ENCODE measurements at places on chromosomes 5 and 9.

DNA sequence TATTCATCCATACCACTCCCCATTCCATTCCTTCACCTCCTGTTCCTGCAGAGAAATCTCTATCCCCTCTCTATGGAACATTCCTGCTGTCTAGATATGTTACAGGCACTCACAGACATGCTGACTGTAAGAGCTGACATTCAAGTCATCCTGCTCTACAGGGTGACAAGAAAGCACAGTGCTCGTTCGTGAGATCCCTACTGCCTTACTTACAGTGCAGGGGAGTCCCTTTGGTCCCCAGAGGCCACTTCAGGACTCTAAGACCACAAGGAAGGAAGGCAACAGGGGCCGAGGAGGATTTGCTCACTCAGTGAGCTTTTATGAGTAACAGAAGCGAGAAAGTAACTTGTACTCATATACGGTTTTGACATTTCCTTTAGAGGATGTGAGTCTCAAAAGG lies 110.5 kb downstream of the GAS1 start:
- DNase-seq: no peak

GRCh38 chr9:34541540-34541939 lies 18.8 kb upstream of the ENHO start:
- no peak for DNase-seq

- DNase-seq: no peak
Measured at GRCh38 chr5:35771300-35771699, 85.4 kb upstream of the IL7R start.

- DNase-seq: no peak
Measured at GRCh38 chr5:56734091-56734694, 81.2 kb upstream of the MAP3K1 start.

DNA sequence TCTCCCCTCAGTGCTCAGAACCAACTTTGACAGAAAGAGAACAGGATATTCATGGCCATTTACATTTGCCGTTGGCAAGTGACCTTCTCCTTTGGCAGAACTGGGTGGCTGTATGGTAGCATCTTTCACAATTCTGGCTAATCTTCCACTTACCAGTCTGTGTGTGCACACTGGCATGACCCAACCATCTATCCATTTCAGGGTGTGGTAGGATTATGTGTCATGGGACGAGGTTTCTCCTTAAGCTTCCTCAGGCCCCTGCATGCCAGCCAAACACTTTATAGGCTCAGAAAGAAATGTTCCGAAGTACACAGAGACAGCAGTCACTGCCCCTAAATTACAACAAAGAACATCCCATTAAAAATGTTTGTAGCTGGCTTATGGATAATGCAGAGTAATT lies 497.1 kb downstream of the NFIB start:
- DNase-seq: no peak

DNA sequence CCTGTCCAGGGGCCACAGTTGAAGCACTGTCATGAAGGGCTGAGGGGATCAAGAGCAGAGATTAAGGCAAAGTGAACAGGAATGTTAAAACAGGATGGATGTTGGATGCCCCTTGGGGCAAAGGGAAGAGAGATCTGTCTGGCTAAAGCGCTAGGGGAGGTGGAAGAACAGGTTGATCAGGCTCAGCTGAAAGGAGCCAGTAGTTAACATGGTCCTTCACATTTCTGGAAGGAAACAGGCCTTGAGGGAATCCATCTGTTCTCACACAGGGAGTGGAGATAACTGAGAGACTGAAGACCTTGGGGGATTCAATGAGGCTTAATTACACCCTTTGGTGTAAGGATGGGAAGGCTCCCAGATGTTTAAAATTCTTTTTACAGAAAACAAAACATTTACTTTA lies 5.8 kb downstream of the HAPLN1 start:
- no peak for DNase-seq

- DNase-seq: no peak
Measured at GRCh38 chr5:174542037-174542436, 182.3 kb upstream of the MSX2 start.

DNA sequence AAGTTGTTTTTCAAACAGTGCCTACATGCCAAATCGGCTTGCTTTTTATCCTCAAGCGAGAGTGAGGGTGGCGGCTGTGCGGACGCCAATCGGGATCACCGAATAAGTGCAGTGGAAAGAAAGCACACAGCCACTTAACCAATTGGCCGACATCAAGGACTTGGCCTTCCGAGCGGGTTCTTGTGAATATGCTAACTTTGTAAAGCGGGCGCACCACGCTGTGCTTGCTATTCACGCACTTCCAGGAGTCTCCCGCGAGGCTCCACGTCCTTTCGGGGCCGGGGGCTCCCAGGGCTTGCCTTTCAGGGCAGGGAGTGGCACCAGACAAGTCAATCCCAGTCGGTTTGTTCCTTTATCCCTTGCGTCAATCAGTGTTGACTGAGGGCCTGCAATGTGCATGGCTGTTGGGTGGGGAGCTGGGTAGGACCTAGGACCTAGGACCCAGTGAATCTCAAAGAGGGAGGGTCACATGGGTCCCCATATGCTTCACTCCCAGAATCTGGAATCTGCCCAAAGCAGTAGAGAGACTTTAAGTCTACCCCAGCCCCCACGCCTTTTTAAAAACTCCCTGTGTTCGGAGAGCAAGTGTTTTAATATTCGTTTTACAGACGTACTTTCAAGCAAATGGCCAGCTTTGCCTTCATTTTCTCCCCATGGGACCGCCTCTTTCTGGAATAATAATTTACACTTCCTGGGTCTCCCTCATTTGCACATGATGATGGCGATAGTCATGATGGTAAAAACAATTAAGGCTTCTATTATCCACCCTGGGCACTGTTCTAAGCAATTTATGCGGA lies 2.0 kb upstream of the GCNT4 start:
- DNase-seq: no peak

DNA sequence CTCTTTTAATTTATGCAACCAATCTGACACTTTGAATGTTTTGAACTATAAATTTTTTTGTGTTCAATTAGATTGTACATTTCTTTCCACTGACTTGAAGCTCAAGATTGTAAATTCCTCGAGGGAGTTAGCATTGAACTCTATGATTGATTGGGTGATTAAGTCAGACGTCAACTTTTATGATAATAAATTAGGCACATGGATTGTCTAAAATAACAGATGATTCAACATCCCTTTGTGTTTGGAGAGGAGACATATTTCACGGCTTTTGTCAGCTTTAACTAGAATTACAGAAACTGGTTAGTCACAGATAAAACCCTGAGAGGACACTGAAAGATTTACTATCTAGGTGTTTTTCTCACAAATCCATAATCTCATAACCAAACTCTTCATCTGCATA lies 32.7 kb upstream of the TXNDC8 start:
- DNase-seq: no peak

GRCh38 chr5:82664732-82665131 lies 386.6 kb upstream of the RPS23 start:
- no peak for DNase-seq

- no peak for DNase-seq
Measured at GRCh38 chr9:136441681-136442245, 2.1 kb upstream of the INPP5E start.

- no peak for DNase-seq
Measured at GRCh38 chr5:172455511-172456061, 1.3 kb upstream of the SH3PXD2B start.

- no peak for DNase-seq
Measured at GRCh38 chr9:859251-859650, 17.8 kb downstream of the DMRT1 start.

GRCh38 chr5:139019880-139020279 lies 144.7 kb upstream of the LRRTM2 start:
- DNase-seq: no peak

GRCh38 chr5:455806-456205 lies 12.8 kb downstream of the EXOC3 start:
- DNase-seq: no peak

- no peak for DNase-seq
Measured at GRCh38 chr5:68740226-68740910, 353.4 kb upstream of the SLC30A5 start.

DNA sequence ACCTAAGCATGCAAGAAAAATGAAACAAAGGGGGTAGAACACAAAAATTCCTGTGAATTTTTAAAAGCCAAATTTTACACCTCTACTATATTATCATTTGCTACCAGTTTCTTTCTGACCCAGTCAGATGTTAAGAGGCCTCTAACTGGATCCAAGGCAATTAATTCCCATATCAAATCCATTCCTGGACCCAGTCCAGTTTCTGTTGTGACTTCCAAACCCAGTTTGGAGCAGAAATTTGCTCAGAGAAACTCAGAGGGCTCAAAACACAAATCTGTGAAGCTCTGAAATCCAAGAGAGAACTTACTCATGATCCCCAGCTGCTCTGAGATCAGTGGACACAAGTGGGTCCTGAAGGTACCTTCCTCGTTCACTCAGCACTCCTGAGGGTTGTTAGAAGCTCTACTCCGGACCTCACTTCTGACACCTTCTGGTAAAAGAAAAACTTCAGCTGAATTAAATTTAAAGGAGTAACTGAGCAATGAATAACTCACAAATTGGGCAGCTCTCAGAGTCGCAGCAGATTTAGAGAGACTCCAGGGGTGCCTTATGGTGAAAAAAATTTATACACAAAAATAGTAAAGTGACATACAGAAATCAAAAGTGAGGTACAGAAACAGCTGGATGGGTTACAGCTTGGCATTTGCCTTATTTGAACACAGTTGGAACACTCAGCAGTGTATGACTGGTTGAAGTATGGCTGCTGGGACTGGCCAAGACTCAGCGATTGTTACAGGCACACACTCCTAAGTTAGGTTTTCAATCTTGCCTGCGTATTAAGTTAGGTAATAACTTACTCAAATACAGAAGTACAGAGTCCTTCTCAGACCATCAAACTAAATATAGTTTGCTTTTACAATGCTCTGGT lies 32.4 kb downstream of the INSL4 start:
- no peak for DNase-seq

DNA sequence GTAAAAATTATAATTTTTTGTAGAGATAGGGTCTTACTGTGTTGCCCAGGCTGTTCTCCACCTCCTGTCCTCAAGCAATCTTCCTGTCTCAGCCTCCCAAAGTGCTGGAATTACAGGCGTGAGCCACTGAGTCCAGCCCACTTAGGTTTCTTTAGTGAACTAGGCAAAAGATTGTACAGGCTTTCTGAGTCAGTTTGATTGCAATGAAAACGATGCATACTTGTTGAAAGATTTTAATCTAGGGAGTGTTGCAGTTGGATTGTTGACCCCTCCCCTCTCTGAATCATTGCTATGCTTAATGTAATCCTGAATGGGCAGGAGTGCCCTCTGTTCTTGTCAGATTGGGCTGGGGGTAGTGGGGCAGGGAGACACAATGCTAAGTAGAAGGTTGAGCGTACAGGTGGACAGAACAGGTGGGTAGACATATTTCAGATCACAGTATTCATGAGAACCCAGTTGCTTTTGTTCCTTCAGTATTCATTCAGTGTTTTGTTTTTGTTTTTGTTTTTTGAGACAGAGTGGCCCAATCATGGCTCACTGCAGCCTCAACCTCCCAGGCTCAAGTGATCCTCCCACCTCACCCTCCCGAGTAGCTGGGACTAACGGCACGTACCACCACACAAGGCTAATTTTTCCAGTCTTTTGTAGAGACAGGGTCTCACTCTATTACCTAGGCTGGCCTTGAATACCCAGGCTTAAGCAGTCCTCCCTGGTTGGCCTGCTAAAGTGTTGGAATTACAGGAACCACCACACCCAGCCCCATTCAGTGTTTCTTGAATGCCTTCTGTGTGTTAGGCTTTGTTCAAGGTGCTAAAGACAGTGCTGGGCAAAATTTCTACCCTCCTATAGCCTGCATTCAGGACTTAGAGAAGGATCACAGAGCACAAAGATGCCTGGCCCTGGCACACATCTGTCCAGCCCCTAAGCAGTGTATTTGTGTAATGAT lies 70.1 kb downstream of the KIAA1958 start:
- no peak for DNase-seq

DNA sequence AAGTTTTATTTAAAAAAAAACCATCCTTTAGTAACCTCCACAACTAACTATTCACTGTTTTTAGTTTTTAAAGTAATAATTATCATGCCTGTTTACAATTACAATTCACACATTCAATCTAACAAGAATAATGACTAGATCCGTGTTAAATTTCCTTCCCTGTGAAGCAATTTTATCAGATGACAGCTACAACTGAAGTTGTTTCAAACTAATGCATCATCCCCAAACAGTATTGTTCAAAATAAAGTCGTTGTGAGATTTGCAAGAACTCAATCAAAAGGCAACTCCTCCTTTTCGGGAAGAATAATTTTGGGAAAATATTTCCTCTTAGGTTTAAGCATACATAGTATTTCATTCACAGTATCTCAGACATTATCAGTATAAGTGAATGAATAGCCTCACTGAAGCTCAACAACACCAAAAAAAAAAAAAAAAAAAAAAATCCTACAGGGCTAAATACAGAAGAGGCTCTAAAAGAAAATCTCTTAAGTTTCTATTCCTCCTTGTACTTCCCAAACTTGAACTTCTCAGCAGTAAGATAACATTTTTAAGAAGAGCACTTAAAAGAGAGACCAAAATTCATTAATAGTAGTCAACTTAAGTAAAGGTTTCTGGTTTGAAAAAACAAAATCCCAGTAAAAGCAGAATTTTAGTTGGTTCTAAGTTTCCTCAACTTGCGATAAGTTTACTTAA lies 9.4 kb downstream of the C9orf72 start:
- no peak for DNase-seq

DNA sequence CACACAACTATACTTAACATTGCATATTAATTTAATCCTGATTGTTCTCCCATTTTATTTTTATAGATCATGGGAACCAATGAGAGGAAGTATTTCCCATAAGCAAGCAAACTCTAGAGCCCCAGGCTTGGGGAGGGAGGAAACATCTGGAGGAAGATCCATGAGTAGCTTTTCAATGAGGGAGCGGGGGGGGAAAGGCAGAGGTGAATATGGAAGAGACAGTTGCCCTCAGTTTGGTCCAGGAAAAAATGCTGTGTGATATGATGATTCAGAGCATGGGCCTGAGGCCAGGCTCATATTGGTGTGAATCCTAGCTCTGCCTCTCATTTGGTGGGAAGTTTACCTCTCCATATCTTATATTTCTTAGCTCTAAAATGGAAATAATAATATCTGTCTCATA lies 42.2 kb upstream of the ALDOB start:
- DNase-seq: no peak

DNA sequence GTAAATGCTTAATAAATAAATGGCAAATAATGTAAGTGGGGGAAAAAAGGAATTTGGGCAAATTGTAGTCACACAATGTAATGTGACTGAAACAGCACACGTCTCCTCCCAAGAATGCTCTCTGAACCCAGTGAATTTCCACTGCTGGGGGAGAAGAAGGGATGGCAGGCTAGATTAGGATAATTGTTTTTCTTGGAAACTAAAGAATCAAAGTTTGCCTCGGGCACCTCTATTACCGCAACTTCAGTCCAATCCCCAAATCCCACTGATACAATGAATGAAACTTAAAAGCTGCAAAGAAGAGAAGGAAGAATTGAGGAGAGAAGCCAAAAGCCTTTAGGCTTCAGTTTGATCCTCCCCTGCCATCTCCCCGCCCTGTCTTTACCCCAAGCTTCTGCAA lies 423.2 kb upstream of the PAPPA start:
- no peak for DNase-seq

DNA sequence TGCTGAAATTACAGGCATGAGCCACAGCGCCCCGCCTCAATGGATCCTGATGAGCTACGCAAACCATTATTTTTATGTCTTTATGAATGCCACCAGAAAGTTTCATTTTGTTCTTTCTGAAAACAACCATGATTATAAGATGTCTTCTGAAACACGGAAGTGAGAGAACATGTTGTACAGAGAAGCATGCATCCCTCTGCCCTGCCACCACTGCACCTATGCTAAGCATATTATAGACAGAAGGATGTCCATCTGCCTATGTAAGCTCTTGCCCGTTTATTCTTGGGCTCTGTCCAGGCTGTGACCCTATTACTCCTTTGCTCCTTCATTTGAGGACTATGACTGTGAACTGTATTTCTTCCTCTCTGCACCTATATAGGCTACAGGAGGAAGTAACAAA lies 74.3 kb downstream of the GRAMD2B start:
- no peak for DNase-seq

GRCh38 chr9:117234103-117234502 lies 180.8 kb downstream of the ASTN2 start:
- no peak for DNase-seq

All from AML-193 (cell line).